ENCODE measurements at places on chromosomes 5 and 9.

- DNase-seq, result no peak
Observed at GRCh38 chr9:8784838-8785237, 985.3 kb upstream of the DMAC1 start.

GRCh38 chr9:36985769-36986467 lies 48.1 kb downstream of the PAX5 start:
- DNase-seq, result no peak

DNA sequence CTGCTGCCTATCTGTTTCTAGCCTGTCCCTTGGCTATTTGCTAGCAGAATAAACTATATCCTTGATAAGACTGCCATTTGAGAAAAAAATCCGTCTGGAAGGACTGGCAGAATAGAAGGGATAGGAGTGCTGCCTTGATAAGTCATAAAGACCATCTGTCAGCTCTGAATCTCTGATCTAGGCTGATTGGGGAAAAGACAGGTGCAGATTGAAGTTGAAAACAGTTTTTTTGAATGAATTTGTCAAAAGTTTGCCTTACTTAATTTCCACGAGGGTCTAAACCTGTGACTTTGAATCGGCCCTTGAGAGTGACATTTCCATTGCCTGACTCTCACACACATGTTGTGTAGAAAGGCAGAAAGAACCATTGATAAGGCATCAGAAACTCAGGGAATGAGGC lies 218.6 kb downstream of the MAN2A1 start:
- no peak for DNase-seq

DNA sequence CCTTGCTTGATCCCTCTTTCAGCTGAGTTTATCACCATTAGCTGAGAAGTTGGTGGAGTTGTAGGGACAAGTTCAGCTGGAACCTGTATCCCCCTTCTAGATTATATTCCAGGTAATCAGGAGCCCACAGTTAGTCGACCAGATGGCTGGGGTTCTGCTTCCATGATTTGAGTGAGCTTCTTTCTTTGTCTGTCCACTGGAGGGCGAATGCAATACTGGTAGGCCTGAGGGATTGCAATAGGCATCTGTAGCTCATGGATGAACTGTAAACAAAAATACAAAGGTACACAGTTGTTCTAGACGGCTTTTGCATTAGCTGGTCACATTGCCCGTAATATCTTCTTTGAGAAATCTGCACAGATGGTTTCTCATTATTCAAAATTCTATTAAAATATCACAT lies 88.9 kb downstream of the PCSK5 start:
- DNase-seq, result peak; percentile 7

DNA sequence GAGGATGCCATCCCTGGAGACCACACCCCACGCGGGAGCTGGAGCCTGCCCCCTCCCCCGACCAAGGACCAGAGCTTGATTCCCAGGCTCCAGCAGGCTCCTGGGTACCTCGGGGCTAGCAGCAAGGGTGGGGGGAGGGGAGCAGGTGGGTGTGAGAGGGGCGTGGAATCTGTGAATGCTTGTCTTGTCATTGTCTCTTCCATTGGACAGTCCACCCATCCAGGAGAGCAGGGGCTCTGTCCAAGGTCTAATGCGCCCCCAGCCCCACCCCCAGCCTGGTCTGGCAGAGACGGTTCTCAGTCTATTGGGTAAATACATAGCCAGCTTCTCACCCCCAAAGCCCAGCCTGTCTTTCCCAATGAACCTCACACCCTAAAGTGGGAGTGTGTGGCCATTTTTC lies 22.8 kb downstream of the URM1 start:
- no peak for DNase-seq

- DNase-seq, result peak; percentile 12
Observed at GRCh38 chr5:775961-776861, 8.3 kb downstream of the ZDHHC11B start.

GRCh38 chr5:96734871-96735325 lies 72.7 kb downstream of the CAST start:
- no peak for DNase-seq

- no peak for DNase-seq
Observed at GRCh38 chr5:78744951-78745534, 96.5 kb upstream of the LHFPL2 start.

- no peak for DNase-seq
Observed at GRCh38 chr5:111173476-111173875, 50.7 kb upstream of the CAMK4 start.

DNA sequence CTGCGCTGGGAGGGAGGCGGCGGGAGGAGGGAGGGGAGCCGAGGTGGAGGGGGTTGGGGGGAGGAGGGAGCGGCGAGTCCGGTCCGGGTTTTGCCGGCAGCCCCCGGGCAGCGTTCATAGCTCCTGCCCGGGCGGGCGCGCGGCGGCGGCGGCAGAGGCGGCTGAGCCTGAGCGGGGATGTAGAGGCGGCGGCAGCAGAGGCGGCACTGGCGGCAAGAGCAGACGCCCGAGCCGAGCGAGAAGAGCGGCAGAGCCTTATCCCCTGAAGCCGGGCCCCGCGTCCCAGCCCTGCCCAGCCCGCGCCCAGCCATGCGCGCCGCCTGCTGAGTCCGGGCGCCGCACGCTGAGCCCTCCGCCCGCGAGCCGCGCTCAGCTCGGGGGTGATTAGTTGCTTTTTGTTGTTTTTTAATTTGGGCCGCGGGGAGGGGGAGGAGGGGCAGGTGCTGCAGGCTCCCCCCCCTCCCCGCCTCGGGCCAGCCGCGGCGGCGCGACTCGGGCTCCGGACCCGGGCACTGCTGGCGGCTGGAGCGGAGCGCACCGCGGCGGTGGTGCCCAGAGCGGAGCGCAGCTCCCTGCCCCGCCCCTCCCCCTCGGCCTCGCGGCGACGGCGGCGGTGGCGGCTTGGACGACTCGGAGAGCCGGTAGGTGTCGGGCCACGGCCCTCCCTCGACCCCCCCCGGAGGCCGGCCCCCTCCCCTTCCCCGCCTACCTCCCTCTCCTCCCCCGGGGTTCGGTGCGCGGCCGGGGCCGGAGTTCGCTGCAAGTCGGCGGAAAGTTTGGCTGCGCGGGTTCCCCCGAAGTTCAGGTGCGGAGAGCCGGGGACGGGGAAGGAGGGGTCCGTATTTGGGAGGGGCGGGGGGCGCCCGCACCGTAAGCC lies at the start of gene CXXC5:
CXXC5 (plus strand) TSS at position 145 of the 877 bp plus-strand sequence. CDS start 32,175 bp downstream, outside the sequence.
- DNase-seq, result peak; percentile 79

DNA sequence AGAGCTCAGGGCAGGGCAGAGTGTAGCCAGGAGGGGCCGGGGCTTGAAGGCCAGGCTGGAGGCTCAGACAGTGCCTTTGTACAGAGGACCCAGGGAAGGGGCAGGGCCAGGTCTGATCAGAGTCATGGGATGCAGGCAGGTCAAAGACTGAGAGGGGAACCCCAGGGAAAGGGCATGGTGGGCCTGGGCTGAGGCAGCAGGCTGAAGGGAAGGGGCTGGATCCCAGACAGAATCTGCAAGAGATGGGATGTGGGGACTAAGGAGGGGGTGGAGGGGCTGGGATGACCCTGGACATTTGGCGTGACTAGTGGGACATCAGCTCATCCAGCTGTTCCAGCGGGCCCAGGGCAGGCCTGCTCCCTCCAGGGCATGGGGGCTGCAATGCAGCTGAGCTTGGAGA lies 15.5 kb upstream of the MRNIP start:
- DNase-seq, result no peak

GRCh38 chr5:72723581-72723980 lies 92.9 kb upstream of the TNPO1 start:
- DNase-seq, result no peak

DNA sequence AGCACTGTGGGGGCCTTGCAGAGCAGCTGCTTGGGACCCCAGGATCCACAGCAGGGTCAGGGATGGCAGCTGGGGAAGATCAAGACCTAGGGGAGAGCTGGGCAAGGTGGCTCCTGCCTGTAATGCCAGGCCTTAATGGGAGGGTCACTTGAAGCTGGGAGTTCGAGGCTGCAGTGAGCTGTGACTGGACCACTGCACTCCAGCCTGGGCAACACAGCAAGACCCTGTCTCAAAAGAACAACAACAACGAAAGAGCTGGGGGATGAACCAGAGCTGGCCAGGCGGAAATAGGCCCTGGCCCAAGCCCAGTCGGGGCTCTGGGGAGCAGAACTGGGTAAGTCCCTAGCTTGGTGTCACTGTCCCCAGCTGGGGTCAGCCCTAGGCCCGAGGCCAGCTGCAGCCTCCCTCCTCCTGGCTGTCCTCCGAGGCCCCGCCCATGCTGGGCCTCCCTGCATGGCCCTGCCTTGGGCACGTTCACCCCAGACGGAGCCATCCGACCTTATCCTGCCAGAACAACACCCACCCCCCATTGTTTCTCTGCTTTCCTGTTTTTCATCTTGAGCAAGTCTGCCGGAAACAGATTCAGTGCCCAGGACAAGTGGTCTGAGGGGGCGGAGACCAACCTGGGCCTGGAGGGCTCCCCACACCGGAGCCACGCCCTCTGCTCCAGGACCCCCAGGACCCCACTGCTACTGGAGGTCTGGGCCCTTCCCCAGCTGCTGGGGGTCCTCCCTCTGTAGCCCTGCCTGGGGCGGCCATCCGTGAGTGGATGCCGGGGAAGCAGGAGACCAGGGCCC lies 1.9 kb downstream of the DIPK1B start:
- DNase-seq, result no peak

DNA sequence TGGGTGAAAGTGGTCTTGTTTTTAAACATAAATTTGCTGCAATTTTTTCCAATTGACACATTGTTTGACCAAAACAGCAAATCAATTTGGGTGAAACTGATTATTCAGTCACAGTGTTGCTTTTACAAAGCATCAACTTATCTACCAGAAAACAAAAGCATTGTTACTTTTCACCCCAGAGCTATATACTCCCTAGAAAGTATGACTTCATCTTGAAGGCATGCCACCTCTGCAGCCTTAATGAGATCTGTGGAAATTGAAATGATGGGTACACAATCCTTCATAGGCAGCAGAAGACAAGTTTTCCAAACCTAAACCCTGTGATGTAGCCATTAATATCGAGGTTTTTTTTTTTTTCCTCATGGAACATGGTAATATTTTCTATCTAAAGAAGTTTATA lies 615.9 kb downstream of the CHSY3 start:
- no peak for DNase-seq

DNA sequence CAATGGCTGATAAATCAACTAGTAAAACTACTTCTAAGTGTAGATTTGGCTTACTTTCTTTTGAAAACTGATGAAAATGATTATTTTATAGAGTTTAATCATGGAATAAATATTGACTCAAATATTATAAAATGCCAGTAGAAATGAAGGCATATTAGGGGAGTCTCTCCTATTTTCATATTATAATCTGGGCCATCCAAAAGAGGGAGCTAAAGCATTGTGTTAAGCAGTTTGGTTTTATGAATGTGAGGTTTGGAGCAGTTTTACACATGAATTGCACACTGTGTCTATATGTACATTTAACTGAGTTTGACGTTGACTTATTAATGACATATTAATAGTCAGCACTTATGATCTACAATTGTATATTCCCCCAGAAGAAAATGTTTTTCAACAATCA lies 17.4 kb downstream of the CDH9 start:
- no peak for DNase-seq

DNA sequence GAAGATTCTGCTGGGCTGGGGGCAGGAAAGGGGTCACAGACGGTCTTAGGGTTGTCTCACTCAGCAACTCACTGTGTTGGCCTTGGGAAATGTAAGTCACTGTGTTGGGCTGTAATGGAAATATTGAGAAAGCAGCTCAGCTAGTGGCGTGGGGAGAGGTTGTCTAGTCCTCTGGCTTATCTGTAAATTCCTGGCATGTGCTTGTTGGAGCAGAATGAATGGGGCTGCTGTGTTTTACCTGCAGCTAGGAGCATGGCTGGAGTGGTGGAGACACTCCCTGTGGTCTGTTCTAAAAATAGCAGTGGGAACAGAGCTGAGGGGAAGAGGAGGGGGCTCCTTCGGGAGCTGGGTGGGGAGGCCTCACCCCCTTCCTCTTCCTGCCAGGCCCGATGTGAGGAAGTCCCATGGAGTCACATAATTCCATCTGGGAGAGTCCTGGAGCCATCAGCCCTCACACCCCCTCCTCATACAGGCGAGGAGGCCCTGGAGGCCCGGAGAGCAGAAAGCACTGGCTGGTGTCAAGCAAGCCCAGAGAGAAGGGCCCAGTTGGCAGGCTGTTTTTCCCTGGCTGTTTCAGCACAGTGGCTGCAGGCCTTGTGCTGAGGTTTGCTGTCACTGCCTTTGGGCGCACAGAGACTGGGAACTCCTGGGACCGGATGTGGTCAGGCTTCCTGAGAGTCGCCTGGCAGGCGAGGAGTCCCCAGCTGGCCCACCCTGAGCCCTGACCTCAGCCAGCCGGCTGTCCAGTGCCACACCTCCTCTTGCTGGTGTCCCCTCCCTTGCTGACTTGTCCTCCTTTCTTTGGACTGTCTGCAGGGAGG lies 84.9 kb downstream of the RGS3 start:
- peak; percentile 40 for DNase-seq

- no peak for DNase-seq
Observed at GRCh38 chr5:16914108-16914435, 22.0 kb downstream of the MYO10 start.

DNA sequence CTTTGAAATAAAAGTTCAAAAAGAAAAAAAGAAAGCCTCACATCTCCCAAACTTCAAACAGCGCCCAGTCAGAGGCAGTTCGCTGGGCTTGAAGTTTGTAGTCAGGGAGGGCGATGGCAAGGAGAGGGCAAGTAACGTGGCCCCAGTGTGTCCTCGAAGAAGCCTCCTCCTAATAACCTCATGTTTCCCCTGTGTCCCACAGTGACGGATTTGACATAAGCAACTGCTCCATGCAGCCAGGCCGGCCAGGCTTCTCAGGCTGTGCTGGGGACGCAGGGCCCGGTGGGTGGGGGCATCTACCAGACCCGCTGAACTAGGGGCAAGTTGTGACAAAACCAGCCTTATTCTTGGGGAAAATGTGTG lies 172.2 kb downstream of the ERCC6L2 start:
- no peak for DNase-seq

- DNase-seq, result peak; percentile 86
Observed at GRCh38 chr9:131253891-131254491, 22.3 kb downstream of the FAM78A start.

- no peak for DNase-seq
Observed at GRCh38 chr5:4553130-4553529, 587.0 kb upstream of the ADAMTS16 start.

GRCh38 chr9:13330396-13331004 lies 51.0 kb upstream of the MPDZ start:
- DNase-seq, result no peak

- DNase-seq, result peak; percentile 30
Observed at GRCh38 chr5:76790632-76791290, 28.1 kb upstream of the F2RL1 start.

GRCh38 chr5:125310749-125311148 lies 564.3 kb upstream of the ZNF608 start:
- no peak for DNase-seq

GRCh38 chr5:1670351-1670750 lies 129.3 kb downstream of the MRPL36 start:
- DNase-seq, result peak; percentile 89

- no peak for DNase-seq
Observed at GRCh38 chr9:69213647-69214046, 39.6 kb downstream of the TJP2 start.

- peak; percentile 29 for DNase-seq
Observed at GRCh38 chr5:14932902-14933469, 61.4 kb upstream of the ANKH start.

- DNase-seq, result peak; percentile 76
Observed at GRCh38 chr9:91273853-91274552, 87.7 kb downstream of the AUH start.
